ENCODE measurements at places on chromosomes 7 and 10.

- peak; percentile 69 for DNase-seq
Observed at GRCh38 chr7:332646-333392, 42.8 kb downstream of the FOXL3 start.

- no peak for DNase-seq
Observed at GRCh38 chr7:130069179-130069977, 956 bp upstream of the KLHDC10 start.

DNA sequence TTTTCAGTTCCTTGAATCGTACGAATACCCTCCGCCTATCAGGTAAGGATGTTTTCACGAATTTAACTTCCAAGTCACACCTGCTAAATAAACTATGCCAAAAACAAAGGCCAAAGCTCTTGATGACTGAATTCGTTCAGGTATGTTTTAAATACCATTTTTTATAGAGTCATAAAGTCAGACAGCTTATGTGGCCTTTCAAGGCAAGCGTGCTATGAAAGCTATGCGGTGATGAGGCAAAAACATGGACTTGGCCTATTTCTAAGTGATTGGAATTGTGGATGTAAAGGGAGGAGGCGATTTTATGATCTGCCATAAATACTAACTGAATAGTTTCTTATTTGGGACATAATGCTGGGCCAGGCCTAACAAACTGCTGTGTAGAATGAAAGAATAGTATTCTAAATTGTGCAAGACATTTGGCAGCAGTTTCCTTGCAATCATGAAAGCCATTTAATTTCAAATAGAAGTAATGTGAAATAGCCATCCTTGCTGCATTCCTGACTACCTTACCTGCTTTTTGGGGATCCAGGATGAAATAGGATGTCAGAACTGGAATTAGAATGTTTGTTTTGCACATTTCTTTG, 14.0 kb downstream of the SLC39A12 start:
- DNase-seq, result no peak

DNA sequence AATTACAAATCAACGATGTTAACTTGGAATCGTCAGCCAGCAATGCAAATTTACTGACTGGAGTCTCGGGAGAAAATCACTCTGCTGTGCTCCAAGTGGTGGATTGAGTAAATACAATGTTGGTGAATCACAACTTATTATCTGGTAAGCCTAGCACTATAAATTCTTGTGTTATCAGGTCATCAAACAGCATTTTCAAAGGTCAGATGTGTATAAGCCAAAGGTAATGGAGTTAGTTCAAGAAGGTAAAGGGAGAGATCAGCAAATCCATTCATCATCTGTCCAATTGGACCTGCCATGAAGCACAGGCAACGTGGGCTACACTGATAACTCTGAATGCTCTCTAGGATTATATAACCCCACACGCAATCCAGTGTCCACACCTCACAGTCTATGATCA, 13.9 kb downstream of the CUBN start:
- no peak for DNase-seq

- DNase-seq, result no peak
Observed at GRCh38 chr7:144408121-144408520, 4.6 kb upstream of the NOBOX start.

- no peak for DNase-seq
Observed at GRCh38 chr10:110873951-110874350, 2.2 kb downstream of the PDCD4 start.

GRCh38 chr7:18958627-18959026, 158.8 kb downstream of the TWIST1 start:
- DNase-seq, result no peak

GRCh38 chr10:4196771-4197390, 411.9 kb upstream of the KLF6 start:
- no peak for DNase-seq

DNA sequence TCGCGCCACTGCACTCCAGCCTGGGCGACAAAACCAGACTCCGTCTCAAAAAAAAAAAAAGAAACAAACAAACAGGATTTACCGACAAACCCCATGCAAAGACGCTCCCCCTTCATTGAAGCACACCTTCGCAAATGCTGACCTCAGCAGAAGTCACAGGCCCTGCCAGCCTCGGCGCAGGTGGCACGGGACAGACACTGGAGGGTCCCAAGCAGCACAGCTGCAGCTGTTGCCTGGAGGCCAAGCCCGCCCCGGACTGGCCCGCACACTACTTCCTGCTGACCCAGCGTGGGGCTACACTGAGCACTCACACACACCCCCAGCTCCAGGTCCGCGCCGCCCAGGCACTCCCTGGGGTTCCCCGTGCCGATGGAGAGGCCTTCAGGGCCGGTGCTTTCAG, 31.2 kb downstream of the SNX8 start:
- DNase-seq, result no peak

- no peak for DNase-seq
Observed at GRCh38 chr7:146175716-146176115, 59.1 kb downstream of the CNTNAP2 start.

- no peak for DNase-seq
Observed at GRCh38 chr10:48199580-48200377, 74.7 kb downstream of the FRMPD2 start.

GRCh38 chr10:124728071-124728829, 15.9 kb downstream of the FAM53B start:
- DNase-seq, result no peak

- no peak for DNase-seq
Observed at GRCh38 chr7:79341902-79342301, 111.6 kb downstream of the MAGI2 start.

DNA sequence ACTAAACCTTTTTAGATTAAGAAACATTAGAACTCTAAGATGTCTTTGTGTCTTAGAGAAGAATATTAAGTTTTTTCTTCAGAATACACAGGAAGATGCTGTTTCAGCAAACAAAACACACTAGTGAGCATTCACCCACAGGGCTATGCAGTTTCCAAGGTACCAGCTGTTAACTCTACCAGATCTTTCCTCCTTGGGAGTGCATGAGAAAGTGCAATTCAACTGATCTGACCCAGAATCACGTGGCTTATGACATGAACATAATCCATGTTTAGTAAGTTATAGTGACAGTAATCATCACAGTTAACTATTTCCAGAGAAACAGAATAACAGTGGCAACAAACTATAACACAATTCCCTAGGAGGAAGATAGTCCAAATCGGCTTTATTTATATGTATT, 270.7 kb downstream of the CACNA2D1 start:
- no peak for DNase-seq

DNA sequence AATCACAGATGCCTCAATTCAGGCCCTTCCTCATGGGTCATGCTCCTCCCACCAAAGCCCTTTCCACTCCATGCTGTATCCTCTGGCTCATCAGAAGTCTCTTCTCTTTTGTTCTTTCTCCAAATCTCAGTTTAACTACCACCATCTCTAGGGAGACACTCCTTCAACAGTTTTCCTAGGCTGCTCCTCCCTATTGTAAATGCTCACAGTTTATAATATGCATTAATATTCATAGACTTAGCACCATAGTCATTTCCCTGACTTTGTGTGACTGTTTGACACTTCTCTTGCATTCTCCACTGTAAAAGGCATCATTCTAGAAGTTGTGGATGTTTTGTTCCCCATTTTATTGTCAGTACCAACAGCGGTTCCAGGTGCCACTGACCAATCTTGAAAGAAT, 226.5 kb upstream of the PRSS1 start:
- no peak for DNase-seq

- no peak for DNase-seq
Observed at GRCh38 chr7:55065511-55066229, 46.9 kb downstream of the EGFR start.

DNA sequence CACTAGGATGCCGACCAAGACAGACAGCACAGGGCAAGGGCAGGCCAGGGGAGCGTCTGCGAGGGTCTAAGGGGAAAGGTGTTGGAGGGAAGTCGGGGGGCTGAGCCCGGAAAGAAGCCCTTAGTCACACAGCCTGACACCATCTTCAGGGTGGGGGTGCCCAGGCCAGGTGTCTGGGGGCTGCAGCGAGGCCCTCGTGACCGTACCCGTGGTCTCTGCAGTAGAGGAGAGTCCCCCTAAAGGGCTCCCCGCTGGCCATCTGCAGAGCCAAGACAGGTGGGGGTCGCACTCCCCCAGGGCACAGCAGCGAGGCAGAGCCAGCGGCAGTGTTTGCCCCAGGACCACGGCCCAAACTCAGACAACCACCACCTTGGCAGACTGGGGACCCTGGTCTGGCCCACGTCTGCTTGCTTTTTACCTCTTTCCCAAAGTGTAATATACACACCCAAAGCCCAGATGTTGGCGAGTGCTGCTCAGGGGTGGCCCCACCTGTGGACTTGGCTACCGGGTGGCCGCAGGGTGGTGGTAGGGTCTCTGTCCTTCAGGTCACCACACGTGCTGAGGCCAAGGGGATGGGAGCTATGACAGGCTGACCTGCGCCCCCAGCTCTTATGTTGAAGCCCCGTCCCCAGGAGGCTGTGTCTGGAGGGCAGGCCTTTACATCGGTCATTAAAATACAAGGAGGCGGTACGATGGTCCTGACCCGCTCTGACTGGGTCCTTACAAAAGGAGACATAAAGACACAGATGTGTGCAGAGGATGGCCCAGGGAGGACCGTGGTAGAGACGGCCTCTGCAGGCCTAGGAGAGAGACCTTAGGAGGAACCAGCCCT, 107.4 kb downstream of the DNAJB6 start:
- no peak for DNase-seq

GRCh38 chr10:124238367-124238766, 145.0 kb upstream of the CHST15 start:
- no peak for DNase-seq

- no peak for DNase-seq
Observed at GRCh38 chr7:69277366-69277765, 320.9 kb upstream of the AUTS2 start.

GRCh38 chr10:125034675-125035074, 92.8 kb downstream of the ZRANB1 start:
- no peak for DNase-seq

- DNase-seq, result no peak
Observed at GRCh38 chr7:158345731-158346130, 241.9 kb downstream of the PTPRN2 start.

- DNase-seq, result no peak
Observed at GRCh38 chr7:33880787-33881186, 24.6 kb upstream of the BMPER start.
